ENCODE measurements at places on chromosomes 5 and 9. TPM values are rescaled to one million over a fixed set of nuclear protein-coding genes. Genes with fewer than 3 reads are reported as not detected.

PCDHB3 gene
- total RNA-seq: 3.1 TPM

DNA sequence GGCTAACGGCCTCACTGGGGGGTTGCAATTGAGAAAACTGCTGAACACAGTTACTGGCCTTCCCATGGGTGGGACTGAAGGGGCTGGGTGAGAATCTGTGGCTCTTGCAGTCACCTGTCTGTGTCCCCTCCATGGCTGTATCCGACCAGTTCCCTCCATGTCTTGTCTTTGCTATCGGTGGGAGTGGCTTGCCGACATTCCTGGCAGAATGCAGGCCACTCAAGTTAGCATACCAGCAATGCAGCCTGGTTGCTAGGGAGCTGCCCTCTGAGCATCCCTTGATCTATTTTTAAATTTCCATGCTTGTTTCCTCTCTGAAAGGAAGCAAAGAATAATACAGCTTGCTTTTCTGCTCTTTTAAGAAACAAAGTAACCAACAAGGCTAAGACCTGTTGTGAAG lies 1509.7 kb upstream of the WWC1 start:
- no peak for DNase-seq
- no peaks in the 10 kb centered on the region for H3K27me3 ChIP-seq
- no peaks in the 10 kb centered on the region for H3K36me3 ChIP-seq

- DNase-seq: no peak
- no peak overlapping the region for H3K27ac ChIP-seq
- H3K4me3 ChIP-seq: no peak overlapping the region
These were observed 222.4 kb upstream of the PANK3 start for GRCh38 chr5:168801567-168801966.

DNA sequence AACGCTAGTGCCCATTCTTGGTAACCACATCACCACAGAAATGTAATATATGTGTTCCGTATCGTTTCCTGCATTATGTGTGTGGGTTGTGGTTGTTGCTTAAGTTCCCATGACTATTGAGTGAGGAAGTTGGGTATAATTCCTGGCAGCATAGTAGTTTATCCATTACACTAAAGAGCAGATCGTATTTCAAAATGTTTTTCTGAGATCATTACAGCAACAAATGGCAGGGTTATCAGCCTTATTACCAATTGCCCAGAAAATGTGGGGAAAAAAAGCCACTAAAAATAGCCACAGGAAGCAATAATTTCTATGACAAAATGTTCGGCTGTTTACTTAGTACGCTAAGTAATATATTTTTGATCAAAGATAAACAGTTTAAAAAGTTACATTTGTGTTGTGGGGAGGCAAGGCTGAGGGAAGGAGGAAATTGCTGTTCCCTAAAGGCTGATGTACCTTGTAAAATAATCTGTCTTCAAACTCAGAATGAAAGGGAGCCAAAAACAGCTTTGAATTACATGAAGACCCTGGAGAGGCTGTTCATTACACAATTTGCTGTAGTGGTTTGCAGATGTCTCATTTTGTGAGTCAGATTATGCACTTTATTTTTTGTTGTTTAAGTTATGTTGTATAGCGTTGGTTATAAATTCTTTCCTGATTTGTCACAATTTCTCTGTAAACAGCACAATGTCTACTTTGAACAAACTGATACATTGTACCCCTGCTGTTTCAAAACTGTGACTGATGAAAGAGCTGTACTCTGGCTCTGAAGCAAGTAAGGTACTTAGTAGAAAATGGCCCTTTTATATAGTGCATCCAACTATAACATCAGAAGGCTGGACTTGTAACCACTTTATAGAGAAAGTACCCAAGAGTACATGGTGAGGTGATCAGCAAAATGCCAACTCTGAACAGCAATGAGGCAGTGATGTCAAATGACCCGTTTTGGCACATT lies 1028.5 kb downstream of the NR2F1-AS1 start:
- H3K27me3 ChIP-seq: no peaks in the 10 kb centered on the region
- H3K36me3 ChIP-seq: no peaks in the 10 kb centered on the region
- H3K4me1 ChIP-seq: peaks cover 10% of the 10 kb centered on the region

DNA sequence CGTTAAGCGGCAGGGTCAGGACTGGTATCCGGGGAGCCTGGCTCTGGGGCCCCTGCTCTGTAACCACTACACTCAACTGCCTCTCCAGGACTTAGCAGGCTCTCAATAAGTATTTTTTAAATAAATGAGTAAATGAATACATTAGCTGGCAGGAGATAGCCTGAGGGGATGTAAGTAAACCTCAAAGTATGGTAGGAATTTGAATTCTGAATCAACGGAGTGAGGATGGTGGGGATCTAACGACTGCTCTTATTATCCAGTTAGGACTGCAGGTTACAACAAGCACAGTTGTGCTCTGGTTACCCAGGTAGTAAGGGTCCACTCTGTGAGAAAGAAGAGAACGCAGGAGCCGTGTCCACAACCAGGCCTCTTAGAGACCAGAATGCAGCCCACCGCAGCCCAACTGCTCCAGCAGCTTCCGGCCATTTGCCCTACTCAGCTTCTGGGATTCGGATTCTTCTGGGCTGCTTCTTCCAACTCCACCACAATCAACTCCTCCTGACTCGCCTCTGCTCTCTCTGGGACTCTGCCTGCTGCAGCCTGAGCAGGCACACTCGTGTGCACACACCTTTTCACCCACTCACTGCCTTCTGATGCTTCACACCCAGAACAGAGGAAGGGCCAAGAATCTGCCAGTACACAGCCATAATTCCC lies 52.6 kb downstream of the MED27 start:
- H3K4me1 ChIP-seq: no peaks in the 10 kb centered on the region
- H3K36me3 ChIP-seq: no peaks in the 10 kb centered on the region
- no peak for DNase-seq

All from testis (tissue), 5 donors.